ENCODE measurements at places on chromosomes 1 and 21.

GRCh38 chr1:7456722-7457082 is 314.4 kb upstream of the VAMP3 start:
- no peak for DNase-seq

DNA sequence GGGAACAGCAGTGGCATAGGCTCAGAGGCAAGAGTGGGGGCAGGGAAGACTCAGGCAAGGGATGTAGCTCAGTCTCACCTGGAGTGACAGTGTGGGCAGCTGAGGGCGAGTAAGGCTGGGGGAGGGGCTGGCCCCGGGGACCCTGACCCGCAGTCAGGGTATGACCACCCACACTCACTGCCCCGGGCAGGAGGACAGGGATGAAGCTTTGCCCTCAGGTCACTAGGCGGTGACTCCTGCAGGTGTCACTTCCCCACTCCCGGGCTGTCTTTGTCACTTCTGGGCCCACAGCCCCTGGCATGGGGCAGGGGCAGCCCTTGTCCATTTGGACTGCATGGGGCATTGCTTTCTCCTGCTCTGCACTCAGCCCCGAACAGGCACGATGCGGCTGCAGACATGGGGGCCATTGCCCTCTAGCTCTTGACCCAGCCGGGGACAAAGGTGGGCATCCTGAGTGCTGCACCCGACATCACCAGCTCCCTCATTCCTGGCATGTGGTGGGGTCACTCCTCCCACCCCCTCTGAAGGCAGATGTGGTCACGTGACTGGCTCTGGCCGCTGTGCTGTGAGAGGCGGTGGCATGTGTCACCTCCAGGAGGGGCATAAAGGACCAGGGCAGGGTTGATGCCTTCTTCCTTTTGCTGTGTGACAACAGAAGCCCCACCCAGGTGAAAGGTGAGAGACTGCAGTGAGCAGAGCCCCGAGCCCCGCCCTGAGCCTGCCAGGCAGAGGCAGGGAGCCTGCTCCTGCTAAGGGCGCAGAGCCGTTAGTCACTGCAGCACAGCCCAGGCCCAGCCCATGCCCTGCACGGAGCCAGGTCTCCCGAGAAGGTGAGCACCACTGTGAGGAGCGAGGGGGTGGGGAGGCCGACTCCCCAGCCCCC is 66.0 kb downstream of the MATN1 start:
- DNase-seq = no peak

GRCh38 chr1:56397409-56397808 is 182.0 kb downstream of the PLPP3 start:
- DNase-seq = no peak

- no peak for DNase-seq
Measured at GRCh38 chr1:184457500-184457899, 70.7 kb downstream of the C1orf21 start.

DNA sequence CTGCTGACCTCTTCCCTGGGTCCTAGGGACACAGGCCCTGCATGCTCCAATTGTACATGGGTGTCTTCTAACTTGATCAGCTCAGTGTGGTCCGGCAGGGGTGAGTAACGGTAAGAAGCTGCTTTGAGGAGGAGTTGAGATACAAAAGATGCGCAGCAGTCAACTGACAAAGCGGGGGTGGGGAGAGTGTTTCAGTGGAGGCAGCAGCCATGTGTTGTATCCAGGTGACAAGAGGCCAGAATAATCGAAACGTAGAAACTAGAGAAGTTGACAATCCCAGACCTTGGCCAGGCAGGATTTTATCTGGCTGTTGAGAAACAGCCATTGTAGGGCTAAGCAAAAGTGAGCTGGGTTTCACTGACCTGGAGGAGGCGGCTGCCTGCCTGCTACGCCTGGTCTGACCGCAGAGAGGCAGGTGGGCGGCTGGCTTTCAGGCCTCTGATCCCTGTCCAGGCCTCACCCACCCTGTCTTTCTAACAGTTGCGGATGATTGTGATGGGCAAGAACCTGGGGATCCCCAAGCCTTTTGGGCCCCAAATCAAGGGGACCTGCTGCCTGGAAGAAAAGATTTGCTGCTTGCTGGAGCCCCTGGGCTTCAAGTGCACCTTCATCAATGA is 28.8 kb downstream of the PADI6 start:
- no peak for DNase-seq

- no peak for DNase-seq
Measured at GRCh38 chr21:41188486-41189149, 20.7 kb downstream of the BACE2 start.

DNA sequence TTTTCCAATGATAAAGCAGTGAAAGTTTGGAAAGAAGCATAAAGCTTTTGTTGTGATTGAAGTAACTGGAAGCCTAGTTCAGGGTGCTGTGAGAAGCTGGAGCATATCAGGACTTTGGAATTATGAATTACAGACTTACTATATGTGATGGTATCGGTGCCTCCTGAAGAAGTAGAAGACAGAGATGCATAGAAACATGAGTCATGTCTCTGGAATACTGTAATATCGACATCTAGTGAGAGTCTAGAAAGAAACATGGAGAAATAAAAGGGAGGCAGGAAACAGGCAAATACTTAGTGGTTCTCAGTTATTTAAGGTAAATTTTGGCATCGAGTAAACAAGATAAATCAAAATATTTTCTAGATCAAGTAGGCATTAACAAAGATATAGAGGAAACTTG is 103.0 kb downstream of the CAMTA1 start:
- DNase-seq = no peak

- no peak for DNase-seq
Measured at GRCh38 chr1:86470859-86471258, 2.1 kb downstream of the CLCA1 start.

DNA sequence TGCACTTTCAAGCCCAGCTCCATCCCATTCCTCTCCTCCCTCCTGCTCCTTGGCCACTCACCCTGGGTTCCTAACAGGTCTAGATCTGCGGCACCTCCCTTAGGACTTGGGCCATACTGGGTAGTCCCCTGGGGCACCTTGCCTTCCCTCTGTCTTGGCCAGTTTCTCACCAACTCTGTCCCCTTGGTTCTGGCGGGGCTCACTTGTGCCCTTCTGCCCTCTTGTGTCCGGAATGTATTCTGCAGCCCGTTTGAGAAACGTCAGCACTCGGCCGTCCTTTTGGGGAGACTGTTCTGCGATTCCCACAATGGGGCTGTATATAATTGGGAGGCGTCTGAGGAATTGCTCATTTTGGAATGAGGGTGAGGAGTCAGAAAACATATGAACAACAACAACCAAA is 162.4 kb downstream of the ZSCAN20 start:
- DNase-seq = no peak

DNA sequence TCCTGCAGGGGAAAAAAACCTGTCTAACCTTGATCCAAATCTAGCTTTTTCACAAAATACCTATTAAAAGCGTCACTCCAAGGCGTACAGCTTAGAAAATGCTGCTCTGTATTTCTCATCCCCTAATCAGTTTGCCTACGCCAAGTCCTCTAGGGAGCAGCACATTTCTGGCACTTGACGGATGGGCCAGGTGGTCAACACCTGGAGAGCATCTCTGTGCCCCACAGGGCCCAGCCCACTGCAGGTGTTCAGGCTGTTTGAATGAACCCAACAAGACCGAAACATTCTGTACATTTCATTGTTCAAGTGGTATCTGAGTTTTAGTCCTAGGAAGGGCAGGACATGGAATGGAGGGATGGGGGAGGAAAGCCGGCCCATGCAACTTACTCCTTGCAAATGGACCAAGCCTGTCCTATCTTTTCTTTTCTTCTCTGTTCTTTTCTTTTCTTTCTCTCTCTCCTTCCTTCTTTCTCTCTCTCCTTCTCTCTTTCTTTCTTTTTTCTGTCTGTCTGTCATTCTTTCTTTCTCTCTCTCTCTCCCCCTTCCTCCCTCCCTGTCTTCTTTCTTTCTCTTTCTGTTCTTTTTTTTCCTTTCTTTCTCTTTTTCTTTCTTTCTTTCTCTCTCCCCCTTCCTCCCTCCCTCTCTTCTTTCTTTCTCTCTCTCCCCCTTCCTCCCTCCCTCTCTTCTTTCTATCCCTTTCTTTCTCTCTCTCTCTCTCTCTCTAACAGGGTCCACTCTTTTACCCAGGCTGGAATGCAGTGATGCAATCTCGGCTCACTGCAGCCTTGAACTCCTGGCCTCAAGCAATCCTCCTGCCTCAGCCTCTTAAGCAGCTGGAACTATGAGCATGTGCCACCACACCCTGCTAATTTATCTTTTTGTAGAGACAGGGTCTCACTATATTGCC is 29.1 kb downstream of the IGFN1 start:
- DNase-seq = no peak

DNA sequence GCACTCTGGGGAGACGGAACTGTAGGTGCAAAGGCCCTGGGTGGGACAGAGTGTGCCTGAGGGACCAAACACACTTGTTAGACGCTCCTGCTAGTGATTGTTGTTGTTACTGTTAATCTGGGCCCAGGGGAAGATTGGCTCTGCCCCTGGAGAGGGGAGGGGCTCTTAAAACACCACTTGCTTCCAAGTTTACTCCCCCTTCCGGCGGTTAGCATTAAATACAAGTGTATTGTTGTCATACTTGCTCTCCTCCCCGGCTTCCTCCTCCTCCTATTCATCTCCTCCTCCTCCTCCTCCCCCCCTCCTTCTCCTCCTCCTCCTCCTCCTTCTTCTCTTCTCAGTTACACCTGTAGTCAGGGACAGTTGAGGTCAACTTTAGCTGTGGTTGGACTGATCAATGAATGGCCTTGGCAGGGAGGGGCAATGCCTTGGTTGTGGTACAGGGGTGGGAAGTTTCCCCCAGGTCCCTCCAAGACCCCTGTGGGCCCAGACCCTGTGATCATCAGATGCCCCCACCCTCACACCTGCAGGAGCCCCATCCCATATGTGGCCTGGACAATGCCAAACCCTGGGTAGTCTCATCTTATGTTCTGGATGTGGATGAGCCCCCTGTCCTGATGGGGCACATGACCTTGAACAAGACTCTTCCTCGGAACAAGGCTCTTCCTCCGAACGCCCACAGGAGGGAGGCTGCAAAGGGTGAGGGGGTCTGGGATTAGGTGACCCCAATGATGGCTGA is 217.3 kb downstream of the PTPRU start:
- DNase-seq = peak; percentile 9

GRCh38 chr21:41677671-41678015 is 89.2 kb downstream of the RIPK4 start:
- no peak for DNase-seq

GRCh38 chr21:29104239-29104708 is 26.2 kb upstream of the MAP3K7CL start:
- no peak for DNase-seq

- DNase-seq = peak; percentile 31
Measured at GRCh38 chr1:20255666-20256065, 35.0 kb upstream of the VWA5B1 start.

DNA sequence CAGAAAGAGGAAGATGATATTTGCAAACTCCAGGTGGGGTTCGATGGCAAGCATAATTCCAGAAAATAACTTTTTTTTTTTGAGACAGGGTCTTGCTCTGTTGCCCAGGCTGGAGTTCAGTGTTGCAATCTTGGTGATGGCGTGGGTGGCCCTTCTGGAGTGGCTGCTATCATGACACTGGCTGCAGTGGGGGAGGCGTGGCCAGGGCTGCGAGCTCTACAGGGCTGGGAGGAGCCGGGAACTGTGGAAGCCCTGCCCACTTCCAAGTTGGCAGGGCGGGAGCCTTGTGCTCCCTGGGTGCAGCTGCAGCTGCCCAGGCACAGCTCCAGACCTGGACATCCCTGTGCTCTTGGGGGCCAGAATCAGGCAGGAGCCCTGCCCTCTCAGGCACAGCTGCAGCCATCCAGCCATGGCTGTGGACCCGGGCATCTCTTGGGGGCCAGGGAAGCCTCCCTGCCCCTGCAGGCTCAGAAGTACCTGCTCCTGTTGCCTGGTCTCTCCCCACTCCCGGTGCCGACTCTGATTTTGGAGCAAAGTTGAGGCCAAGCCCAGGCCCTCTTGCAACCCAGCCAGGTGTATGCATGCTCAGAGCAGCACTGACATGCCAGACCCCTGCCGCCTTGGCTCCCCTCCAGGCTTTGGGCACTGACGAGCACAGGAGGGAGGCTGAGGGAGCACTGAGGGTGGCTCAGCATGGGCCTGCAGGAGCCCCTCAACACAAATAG is 7.2 kb upstream of the BCL10 start:
- no peak for DNase-seq

DNA sequence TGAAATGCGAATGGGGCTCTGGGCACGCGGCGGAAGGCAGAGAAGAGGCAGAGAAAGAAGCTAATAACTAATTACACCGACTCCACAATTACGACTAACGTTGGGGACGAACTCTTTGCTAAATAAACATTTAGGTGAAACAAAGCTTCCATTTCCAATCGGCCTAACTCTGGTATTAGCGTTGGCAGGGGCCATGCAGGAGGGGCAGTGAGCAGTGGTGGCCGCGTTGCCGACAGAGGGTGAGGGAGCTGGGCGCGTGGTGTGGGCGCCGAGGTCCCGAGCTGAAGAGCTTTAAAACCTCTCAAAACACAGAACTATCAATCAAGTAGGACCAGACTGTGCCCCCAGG is 553 bp upstream of the NDUFV3 start:
- DNase-seq = no peak

DNA sequence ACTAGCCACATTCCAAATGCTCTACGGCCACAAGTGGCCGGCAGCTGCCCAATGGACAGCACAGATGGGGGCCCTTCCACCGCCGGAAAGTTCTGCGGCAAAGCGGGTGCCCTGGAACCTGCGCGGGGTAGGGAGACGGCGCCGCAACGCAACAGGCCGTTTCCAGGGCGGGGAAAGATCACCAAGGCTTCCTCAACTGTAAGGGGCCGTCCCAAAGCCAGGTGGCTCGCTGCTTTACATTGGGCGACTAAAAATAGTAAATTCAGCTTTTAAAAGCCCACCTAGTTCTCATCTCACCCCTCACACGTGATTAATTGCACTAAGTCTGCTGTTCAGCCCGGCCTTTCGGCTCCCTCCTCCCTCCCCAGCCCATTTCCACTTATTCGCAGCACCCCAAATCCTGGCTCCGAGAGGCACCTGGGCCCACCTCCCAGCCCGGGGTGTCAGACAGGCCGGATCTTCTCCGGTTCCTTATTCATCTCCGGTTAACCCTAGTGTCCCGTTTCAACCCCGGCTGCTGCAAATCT is 643 bp downstream of the CFAP298 start:
- no peak for DNase-seq

GRCh38 chr1:165717918-165718515 is 19.7 kb upstream of the ALDH9A1 start:
- DNase-seq = no peak

DNA sequence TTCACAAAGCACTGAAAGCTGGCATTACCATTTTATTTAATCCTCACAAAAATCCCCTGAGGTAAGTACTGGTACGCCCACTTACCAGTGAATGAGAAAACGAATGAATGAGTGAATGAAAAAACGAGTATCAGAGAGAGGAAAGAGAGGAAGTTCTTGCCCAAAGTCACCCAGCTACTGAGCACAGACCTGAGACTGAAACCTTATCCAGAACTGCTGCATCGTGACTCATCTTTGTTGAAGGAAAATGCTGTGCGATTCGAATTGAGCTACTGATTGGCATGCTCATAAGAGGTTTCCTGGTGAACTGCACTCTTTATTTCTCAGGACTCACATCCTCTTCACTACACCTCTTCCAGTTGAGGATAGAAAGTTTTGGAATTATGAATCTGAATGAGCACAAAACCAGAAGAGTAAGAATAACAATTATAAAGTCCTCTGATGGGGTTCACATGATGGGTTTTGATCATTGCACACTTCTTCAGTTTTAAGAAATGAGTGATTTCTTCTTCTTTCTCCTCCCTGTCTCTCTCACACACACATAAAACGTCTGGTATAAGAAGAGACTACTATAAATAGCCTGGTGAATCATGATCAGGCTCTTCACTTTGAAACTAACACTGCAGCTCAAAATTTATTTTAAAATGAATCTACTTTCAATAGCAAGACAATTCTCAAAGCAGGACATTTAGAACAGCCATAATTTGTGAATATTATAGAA is 32.1 kb downstream of the IL12RB2 start:
- peak; percentile 62 for DNase-seq
